ENCODE measurements at places on chromosomes 13 and 19. TPM values are rescaled to one million over a fixed set of nuclear protein-coding genes. Genes with fewer than 3 reads are reported as not detected.
A peak's percentile ranks its signal among the peaks of the same experiment; 100 is the strongest.

The ZNF749 gene
- 18.2 TPM for total RNA-seq

The CYSLTR2 gene
- 6.2 TPM for total RNA-seq

The GSX1 gene
- total RNA-seq, result not detected

The ZNF582 gene
- 7.9 TPM for total RNA-seq

The OR7D2 gene
- not detected for total RNA-seq

The GRK1 gene
- not detected for total RNA-seq

The PRRG2 gene
- 1.2 TPM for total RNA-seq

The CALR3 gene
- not detected for total RNA-seq

DNA sequence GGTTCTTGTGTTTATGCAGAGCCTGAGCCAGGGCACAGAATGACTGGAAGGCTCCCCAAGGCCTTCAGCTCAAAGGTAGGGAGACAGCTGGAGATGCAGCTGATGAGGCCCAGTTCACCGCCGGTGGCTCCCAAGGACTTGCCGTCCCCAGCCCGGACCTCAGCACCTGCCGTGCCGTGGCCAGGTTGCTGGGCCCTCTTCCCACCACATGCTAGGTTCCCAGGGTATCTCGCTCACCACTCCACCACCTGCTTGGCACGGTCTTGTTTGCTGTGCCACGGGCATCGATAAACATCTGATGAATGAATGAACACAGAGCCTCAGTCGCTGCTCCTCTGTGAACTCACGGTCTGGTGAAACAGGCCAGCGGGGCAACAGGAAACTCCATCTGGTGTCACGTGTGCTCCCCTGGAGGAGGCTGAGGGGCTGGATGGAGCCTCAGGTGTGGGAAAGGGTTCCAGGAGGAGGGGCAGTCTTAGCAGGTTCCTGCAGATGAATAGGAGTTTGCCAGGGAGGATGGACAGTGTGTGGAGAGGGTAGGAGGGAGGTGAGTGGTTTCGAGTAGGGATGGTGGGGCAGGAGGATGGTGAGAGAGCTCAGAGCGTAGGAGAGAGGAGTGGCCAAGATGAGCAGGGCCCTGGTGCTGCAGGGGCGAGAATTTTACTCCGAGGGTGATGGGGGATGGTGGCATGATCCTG lies 3.6 kb upstream of the KLK14 start:
- DNase-seq, result no peak

GRCh38 chr13:109870696-109871370 lies 84.5 kb upstream of the IRS2 start:
- DNase-seq, result no peak

- no peak for DNase-seq
Observed at GRCh38 chr19:18658366-18658855, 21.6 kb downstream of the KLHL26 start.

DNA sequence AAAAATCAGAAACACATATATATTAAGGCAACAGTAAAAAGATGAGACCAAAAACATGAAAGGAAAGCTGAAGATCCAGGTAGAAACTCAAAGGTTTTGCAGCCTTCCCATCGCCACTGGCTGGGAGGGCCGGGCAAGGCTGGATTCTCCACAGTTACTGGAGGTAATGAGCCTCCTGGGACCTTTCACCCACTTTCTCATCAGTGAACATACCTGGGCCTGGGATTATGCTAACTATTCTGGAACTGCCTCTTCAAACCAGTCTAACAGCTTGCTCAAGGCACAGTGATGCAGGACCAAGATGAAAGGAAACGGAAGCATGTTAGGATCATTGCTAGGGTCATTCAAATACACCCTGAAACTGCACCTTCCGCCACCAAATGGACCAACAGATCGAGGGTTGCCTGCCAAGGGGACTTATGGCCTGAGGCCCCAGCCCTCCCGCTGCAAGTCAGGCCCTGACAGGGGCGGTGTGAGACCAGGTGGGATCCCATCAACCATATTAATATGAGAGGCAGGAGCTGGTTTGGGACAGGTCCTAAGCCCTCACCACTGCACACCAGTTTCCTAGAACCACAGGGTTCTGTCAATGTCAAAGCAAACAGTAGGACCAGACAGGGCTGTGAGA lies 28.4 kb upstream of the ATP12A start:
- DNase-seq, result no peak

GRCh38 chr19:3450796-3451411 lies 29.4 kb downstream of the SMIM24 start:
- DNase-seq, result no peak

DNA sequence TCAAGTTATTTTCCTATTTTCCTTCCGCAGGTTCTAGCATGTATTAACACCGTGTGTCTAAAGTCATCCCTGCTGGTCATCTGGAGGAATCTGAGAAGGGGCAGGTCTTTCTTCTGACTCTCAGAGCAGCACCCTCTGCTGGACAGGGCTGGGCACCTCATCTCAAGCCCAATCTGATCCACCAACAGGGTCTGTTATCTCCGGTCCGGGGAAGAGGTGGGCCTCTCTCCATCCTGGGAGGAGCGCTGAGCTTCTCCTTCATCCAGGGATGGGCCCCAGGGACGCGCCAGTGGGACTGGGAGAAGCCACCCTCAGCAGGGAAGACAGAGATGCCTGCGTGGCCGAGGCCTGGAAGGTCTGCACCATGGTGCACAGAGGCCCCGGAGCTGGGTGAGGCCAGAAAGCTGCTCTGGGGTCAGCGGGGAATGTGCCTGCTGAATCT lies 26.0 kb upstream of the ZNF331 start:
- peak; percentile 54 for DNase-seq

DNA sequence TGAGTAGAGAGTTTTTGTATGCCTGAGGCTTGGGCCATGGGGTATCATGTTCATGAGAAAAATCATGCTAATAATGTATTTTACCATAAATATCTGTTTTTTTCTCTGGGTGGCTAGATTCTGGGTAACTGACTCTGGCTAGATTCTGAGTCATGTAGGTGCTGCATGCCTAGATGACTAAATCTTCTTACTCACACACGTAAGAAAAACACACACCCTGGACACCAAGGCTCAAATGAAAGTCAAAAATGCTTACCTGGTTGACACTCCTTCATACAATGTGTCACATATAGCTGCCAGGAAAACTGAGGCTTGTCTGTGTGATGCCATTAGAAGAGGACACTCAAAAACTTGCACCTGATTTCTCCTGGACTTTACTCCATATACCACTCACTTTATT lies 597.4 kb upstream of the SLITRK1 start:
- DNase-seq, result no peak

GRCh38 chr13:87120476-87120875 lies 550.7 kb upstream of the SLITRK5 start:
- no peak for DNase-seq

DNA sequence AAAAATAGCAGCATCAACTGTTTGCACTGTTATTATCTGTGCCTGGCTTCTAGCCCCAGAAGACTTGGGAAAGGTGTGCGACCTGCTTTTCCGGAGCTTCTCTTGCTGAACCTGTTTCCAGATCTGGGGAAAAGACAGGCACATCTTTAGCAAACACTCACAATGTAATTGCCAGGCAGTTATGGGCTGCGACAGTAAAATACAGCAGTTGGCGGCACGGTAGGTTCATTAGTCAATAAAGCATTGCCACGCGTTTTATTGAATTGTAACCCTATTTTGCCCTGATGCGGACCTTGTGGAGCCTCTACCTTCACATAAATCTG lies 223.7 kb upstream of the TSHZ3 start:
- DNase-seq, result no peak

DNA sequence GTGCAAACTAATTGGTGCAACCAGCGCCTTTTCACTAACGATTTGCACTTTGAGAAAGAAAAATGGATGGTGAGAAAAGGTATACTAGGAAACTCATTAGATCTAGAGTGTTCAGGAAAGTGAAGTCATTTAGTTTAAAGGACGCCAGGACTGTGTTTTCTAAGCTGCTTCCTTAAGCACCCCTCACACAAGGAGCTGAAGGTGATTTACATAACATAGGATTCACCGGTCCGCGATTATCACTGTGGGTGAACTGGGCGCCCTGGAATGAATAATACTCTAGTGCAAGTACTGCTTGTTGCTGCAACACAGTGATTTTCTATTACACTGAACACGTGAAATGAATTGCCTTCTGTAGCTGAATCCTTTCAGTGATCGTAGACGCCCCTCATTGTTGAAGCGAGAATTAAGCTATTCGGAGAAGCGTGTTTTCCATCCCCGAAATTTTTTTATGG lies 2.6 kb upstream of the MAB21L1 start:
- DNase-seq, result no peak

GRCh38 chr13:24654741-24655140 lies 25.5 kb upstream of the ATP12A start:
- no peak for DNase-seq

DNA sequence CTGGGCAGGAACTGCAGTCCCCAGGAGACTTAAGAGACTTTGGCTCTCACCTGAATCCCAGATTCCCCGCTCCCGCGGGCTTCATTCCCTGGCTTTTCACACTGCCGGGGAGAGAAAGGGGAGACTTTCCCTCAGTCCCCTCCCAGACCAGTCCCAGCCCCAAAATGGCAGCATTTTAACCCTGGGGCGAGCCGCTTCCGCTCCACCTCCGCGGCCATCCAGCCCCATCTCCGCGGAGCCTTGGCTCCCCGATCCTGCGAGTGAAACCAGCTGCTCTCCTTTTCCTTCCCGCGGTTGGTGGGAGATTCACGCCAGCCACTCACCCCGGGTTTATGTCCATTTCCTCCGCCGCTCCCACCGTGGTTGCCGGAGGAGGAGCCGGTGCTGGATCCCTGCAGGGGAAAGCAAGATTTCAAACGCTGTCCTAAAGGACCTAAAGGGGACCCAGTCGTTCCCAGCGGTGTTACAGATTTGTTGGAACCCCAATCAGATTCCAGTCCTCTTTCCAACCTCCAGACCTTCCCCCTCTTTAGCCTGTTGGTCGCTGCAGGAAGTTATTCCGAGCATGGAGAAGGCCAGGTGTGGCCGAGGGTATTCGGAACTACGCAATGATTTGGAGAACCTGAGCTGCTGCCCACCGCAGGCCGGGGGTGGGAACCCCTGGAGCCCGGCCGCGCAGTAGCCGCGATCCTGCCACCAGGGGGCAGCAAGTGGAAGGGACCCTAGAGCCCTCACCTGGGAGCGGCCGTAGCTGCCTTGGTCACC lies 3.4 kb downstream of the DMKN start:
- peak; percentile 60 for DNase-seq

GRCh38 chr13:36108954-36109353 lies 22.2 kb downstream of the DCLK1 start:
- no peak for DNase-seq

DNA sequence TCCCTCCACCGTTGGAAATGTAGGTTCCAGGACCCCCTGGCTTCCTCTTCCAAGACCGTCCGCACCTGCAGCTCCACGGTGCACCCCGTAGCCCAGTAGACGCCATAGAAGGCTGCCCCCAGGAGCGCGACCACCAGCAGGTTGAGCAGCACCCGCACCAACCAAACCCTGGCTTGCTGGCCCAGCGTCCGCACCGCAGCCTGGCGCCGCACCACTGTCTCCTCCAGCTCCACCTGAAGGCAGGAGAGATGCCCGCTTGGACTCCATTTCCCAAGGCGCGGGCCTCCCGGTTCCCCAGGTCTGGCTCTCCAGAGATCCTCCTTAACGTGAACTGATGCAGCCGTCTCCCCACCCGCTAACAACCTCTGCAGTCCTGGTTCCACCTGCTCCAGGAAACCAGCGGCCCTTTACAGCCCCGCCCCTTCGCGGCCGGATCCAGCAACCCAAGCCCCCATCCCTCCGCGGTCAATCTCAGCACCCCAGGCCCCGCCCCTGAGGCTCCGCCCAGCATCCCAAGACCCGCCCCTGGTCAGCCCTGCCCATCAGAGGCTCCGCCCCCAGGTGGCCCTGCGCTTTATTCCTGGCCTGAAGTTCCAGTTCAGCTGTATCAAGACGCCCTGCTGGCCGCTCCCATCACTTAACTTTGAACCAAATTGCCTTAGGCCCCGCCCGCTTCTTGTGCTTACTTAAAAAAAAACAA lies 5.0 kb upstream of the LENG1 start:
- DNase-seq, result peak; percentile 25

DNA sequence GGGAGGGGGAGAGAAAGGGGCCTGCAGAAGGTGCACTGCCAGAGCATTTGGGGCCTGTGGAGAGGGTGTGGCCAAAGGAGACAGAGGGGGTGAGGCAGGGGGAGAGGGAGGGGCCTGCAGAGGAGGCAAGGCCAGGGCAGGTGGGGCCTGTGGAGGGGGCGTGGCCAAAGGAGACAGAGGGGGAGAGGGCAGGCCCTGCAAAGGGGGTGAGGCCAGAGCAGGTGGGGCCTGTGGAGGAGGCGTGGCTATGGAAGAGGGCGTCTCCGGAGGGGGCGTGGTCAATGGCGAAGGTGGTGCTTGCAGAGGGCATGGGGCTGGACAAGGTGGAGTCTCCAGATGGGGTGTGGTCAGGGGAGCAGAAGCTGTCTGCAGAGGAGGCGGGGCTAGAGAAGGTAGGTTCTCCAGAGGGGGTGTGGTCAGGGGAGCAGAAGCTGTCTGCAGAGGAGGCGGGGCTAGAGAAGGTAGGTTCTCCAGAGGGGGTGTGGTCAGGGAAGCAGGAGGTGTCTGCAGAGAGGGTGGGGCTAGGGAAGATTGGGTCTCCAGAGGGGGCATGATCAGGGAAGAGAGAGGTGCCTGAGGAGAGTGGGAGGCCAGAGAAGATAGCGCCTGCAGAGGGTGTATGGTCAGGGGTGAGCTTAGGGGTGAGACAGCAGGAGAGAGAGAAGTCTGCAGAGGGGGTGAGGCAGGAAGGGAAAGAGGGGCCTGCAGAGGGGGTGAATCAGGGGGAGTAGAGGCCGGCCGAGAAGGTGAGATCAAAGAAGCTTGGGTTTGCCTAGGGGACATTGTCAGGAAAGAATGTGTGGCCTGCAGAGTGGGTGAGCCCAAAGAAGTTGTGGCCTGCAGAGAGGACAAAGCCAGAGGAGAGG lies 3.4 kb downstream of the PRR36 start:
- no peak for DNase-seq

- DNase-seq, result no peak
Observed at GRCh38 chr19:5358173-5358800, 17.7 kb upstream of the PTPRS start.

DNA sequence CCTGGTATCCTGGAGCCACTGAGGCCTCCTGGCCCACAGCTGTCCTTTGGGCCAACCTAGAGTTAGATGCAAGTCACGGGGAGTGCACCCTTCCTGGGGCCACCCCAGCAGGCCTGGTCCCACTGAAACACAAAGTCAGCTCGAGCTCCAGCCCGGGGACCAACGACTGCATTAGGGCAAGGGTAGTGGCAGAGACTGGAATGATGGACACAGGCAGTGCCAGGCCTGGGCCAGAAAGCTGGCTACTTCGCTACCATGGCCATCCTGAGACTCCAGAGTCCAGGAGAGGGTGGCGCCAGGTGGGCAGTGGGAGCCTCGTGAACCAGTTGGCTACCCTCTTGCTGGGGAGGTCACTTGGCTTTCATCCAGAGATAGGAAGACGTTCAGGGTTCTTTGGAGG lies 22.2 kb upstream of the RNF17 start:
- no peak for DNase-seq

DNA sequence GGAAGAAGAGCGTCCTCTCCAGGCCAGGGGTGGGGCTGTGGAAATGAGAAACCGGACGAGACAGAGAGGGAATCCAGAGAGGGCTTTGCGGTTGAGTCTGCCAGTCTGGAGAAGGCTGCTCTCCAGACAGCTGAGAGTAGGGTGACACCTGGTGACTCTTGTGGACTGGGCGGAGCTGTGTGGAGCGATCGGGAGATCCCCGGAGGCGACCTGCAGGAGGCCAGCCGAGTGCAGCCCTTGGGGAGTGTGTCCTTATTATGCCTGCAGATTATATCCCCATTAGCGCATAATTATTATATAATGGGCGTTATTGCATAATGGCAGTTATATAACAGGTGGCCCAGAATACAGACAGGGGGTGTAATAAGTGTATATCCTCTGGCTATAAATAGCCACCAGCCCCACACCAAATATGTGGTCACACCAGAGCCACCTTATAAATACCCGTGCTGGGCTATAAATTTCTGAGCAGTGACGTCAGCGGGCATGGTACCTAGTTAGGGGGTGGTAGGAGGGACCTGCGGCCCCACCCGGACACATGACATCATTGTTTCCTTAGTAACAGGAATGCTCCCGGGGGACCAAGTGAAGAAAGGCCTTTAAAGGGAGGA lies 41.2 kb downstream of the NFIX start:
- DNase-seq, result no peak

Measured in T-cell (primary cell).